Stimulated activated naive CD4-positive, alpha-beta T cell (primary cell): ENCODE measurements at places on chromosomes 5 and 9.

DNA sequence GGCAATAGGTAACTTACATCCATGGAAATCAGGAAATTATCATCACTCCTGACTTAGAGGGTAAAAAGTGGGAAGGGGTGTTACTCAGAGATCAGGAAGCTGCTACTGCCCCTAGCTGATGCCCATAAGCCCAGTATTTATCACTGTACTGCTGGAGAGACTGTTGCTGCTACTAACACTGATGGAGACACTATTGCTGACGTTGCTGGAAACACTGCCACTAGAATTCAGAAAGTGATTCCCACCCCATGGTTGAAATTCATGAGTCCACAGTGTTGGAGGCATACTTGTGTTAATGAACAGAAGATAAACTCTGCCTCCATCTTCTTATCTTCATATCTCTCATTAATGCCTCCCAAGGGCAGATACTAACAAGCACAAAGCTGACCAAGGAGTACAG lies 97.6 kb downstream of the MTX3 start:
- DNase-seq: no peak

- DNase-seq: no peak
Observed at GRCh38 chr9:112520656-112521055, 34.0 kb downstream of the KIAA1958 start.

- DNase-seq: no peak
Observed at GRCh38 chr9:79616013-79616412, 44.2 kb downstream of the TLE4 start.

GRCh38 chr5:180668835-180669596 lies 19.6 kb upstream of the FLT4 start:
- DNase-seq: no peak

GRCh38 chr5:57692582-57693487 lies 210.2 kb upstream of the ACTBL2 start:
- no peak for DNase-seq

GRCh38 chr5:145824040-145824439 lies 11.1 kb downstream of the PRELID2 start:
- DNase-seq: no peak

DNA sequence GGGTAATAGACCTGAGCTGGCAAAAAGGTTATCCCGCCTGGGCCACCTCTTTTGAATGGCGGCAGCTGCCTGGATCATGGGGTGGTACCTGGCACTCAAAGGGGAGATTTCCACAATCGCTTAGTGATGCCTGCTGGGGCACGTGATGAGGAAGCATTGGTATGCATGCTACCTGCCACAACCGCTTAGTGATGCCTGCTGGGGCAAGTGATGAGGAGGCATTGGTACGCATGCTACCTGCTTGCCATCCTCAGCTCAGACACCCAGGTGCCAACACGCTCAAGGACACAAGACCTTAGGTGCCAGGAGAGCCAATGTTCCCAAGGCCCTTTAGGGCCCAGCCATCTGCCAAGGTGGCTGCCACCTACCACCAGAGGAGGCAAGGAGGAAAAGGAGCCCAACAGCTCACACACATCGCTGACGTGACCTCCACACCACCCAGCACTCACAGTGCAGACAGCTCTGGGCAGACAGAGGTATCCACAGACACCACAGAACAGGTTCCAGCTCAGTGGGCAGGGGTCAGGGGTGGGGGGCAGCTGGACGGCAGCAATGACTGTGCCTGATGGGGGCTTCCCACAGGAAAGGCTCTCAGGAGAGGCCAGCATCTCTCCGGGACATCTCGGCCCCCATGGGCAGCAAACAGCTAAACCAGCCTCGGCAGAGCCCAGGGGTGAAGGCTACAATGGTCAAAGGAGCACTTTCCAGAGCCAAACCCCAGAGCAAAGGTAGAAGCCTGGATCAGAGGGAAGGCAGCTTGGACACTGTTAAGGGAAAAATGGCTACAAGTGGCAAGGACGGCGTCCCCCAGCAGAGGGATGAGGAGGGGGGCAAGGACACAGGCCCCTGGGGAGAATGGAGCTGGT lies 43.0 kb upstream of the SARDH start:
- no peak for DNase-seq
